ENCODE measurements at places on chromosomes 3 and 15.
A peak's percentile ranks its signal among the peaks of the same experiment; 100 is the strongest.

DNA sequence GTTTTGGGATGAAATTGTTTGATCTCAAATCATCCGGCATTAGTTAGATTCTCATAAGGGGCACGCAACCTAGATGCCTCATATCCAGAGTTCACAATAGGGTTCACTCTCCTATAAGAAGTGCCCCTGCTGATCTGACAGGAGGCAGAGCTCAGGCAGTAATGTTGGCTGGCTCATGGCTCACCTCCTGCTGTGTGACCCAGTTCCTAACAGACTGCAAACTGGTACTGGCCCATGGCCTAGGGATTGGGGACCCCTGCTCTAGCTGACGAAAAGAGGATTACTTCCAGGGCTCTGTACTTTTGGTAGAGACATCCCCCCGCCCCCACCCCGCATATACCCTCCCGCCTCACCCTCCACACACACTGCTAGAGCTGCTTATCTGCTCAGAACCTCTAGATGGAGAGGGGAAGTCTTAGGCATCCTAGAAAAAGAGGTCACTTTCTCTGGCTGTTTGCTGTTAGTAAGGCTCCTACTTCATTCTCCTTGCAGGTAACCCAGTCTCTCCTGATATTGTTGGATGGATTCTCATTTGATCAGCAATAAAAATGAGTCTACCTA lies 923.1 kb downstream of the CADM2 start:
- H3K4me3 ChIP-seq = no peak overlapping the region
- DNase-seq = no peak
- no peaks in the 10 kb centered on the region for H3K36me3 ChIP-seq
- no peaks in the 10 kb centered on the region for H3K4me1 ChIP-seq
- no peaks in the 10 kb centered on the region for H3K27me3 ChIP-seq

DNA sequence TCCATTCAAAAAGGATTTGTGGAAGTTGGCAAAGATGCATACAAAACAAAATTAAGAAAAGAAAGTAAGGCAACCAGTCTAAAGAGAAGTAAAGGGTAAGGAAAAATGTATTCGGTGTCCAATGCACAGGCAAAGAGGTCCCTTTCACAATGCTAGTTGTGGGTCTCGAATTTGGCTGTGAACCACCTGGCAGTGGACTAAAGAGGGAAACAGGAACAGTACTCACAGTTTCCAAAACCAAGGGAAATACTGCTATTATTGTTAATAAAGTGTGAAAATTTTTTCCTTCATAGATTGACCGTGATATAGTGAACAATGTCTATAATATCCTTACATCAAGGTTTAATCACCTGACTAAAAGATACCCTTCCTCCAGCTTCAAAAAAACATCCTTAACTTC lies 57.9 kb downstream of the TNIK start:
- no peaks in the 10 kb centered on the region for H3K36me3 ChIP-seq
- no peaks in the 10 kb centered on the region for H3K27me3 ChIP-seq
- H3K4me3 ChIP-seq = no peak overlapping the region
- no peak overlapping the region for H3K27ac ChIP-seq
- H3K4me1 ChIP-seq = peaks cover 14% of the 10 kb centered on the region

- no peak overlapping the region for H3K4me3 ChIP-seq
- no peaks in the 10 kb centered on the region for H3K4me1 ChIP-seq
- no peak for DNase-seq
- no peaks in the 10 kb centered on the region for H3K27me3 ChIP-seq
Observed at GRCh38 chr3:183217548-183218332, 35.3 kb upstream of the B3GNT5 start.

- no peak for DNase-seq
- H3K4me3 ChIP-seq = no peak overlapping the region
- no peak overlapping the region for H3K27ac ChIP-seq
- H3K27me3 ChIP-seq = no peaks in the 10 kb centered on the region
- no peaks in the 10 kb centered on the region for H3K36me3 ChIP-seq
Observed at GRCh38 chr3:30193625-30194044, 412.8 kb upstream of the TGFBR2 start.

DNA sequence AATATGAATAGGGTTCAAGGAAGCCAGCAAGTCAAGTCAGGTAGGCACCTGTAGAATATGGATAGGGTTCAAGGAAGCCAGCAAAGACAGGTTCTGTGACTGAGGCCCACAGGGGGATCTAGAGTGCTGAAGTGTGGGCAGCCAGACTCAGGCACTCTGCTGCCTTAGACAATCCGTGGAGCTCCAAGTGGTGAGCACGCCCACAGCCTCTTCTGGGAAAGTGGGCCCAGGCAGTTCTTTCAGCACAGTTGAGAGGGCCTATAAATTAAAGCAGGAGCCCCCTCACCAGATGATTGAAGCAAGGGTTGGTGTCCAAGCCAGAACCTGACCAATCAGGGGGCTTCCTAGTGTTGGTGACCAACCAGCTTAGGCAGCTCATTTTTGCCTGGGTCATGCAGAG lies 51.0 kb downstream of the ANP32A start:
- no peak overlapping the region for H3K27ac ChIP-seq
- H3K36me3 ChIP-seq = no peaks in the 10 kb centered on the region
- no peaks in the 10 kb centered on the region for H3K4me1 ChIP-seq
- no peaks in the 10 kb centered on the region for H3K27me3 ChIP-seq

DNA sequence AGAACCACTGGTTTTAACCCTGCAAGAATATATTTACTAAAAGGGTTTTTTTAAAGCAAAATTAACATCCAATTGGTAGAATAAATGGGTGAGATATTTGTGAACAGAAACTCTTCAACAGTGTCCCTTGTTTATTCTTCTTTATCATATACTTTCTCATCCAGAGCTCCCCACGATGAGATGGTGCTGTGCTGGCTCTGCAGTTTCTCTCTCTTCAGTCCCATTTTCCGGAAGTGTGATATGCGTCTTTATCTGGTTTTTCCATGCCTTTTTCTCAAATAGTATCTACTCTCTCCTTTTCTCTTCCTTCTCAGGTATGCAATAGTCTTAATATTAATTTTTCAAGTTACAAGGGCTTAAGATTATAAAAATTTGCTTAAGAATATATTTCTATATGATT lies 1.5 kb downstream of the EAF2 start:
- H3K36me3 ChIP-seq = no peaks in the 10 kb centered on the region
- H3K27ac ChIP-seq = no peak overlapping the region
- H3K27me3 ChIP-seq = no peaks in the 10 kb centered on the region
- H3K4me1 ChIP-seq = peaks cover 22% of the 10 kb centered on the region

GRCh38 chr15:54815556-54815955 lies 381.2 kb downstream of the RSL24D1 start:
- H3K27me3 ChIP-seq = no peaks in the 10 kb centered on the region
- no peak overlapping the region for H3K4me3 ChIP-seq
- H3K36me3 ChIP-seq = no peaks in the 10 kb centered on the region
- DNase-seq = no peak

DNA sequence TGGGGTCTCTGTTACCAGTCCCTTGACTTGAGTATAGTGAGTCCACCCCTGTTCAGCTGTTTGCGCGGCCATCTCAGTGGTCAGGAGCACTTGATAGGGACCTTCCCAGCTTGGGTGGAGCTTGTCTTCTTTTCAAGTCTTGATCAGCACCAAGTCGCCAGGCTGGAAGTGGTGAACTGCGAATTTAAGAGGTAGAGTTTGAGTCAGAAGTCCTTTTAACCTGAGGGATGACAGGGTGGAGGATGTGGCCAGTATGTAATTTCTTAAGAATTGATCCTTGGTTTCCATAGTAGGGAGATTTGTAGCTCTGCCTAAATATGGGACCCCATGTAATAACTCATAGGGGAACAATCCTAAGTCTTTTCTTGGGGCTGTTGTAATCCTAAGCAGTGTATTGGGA lies 86.3 kb upstream of the XCR1 start:
- no peaks in the 10 kb centered on the region for H3K27me3 ChIP-seq
- peak overlapping the region; percentile 44 for H3K27ac ChIP-seq
- no peak overlapping the region for H3K4me3 ChIP-seq
- peaks cover 13% of the 10 kb centered on the region for H3K4me1 ChIP-seq
- no peak for DNase-seq

DNA sequence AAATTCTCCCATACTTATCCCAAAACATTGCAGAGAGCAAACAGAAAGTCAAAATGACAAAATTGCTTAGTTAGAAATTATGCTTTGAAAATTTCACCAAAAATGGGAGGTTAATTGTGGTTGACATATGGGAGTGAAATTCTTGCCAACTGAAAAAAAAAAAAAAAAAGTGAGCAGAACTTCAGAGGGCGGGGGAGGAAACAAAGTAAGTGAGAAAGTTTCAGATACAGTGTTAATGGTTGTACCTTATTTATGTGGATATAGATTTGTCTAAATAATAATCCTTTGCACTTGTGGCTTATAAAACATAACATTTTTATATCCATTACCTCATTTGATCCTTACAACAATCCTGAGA lies 91.5 kb upstream of the RAP2B start:
- H3K4me3 ChIP-seq = no peak overlapping the region
- H3K27ac ChIP-seq = no peak overlapping the region
- no peak for DNase-seq
- no peaks in the 10 kb centered on the region for H3K27me3 ChIP-seq
- H3K36me3 ChIP-seq = no peaks in the 10 kb centered on the region

- H3K27ac ChIP-seq = peak overlapping the region; percentile 84
- no peak overlapping the region for H3K4me3 ChIP-seq
- H3K27me3 ChIP-seq = no peaks in the 10 kb centered on the region
- peaks cover 27% of the 10 kb centered on the region for H3K36me3 ChIP-seq
Observed at GRCh38 chr15:81312790-81313543, 11.0 kb downstream of the STARD5 start.

- H3K36me3 ChIP-seq = no peaks in the 10 kb centered on the region
- no peak overlapping the region for H3K27ac ChIP-seq
- H3K4me3 ChIP-seq = peak overlapping the region; percentile 44
Observed at GRCh38 chr3:127135241-127136023, 57.5 kb upstream of the PRR23E start.

- peaks cover 16% of the 10 kb centered on the region for H3K4me1 ChIP-seq
- H3K27me3 ChIP-seq = no peaks in the 10 kb centered on the region
- DNase-seq = no peak
Observed at GRCh38 chr3:73449774-73450173, 175.0 kb downstream of the PDZRN3 start.

- H3K4me3 ChIP-seq = peak overlapping the region; percentile 13
- DNase-seq = no peak
- H3K36me3 ChIP-seq = no peaks in the 10 kb centered on the region
- H3K27me3 ChIP-seq = no peaks in the 10 kb centered on the region
- no peak overlapping the region for H3K27ac ChIP-seq
- no peaks in the 10 kb centered on the region for H3K4me1 ChIP-seq
Observed at GRCh38 chr15:57746786-57747185, 40.3 kb downstream of the POLR2M start.

GRCh38 chr3:187019542-187020072 lies 89.3 kb downstream of the ST6GAL1 start:
- no peaks in the 10 kb centered on the region for H3K36me3 ChIP-seq
- no peak for DNase-seq
- H3K4me1 ChIP-seq = no peaks in the 10 kb centered on the region
- no peak overlapping the region for H3K4me3 ChIP-seq
- H3K27me3 ChIP-seq = no peaks in the 10 kb centered on the region

GRCh38 chr15:38706956-38707355 lies 142.3 kb upstream of the RASGRP1 start:
- H3K27ac ChIP-seq = no peak overlapping the region
- no peak overlapping the region for H3K4me3 ChIP-seq
- DNase-seq = no peak
- no peaks in the 10 kb centered on the region for H3K36me3 ChIP-seq

GRCh38 chr3:38949994-38950393 lies 101.8 kb downstream of the SCN11A start:
- H3K27me3 ChIP-seq = no peaks in the 10 kb centered on the region
- H3K36me3 ChIP-seq = no peaks in the 10 kb centered on the region
- H3K4me1 ChIP-seq = no peaks in the 10 kb centered on the region
- DNase-seq = no peak
- no peak overlapping the region for H3K4me3 ChIP-seq

DNA sequence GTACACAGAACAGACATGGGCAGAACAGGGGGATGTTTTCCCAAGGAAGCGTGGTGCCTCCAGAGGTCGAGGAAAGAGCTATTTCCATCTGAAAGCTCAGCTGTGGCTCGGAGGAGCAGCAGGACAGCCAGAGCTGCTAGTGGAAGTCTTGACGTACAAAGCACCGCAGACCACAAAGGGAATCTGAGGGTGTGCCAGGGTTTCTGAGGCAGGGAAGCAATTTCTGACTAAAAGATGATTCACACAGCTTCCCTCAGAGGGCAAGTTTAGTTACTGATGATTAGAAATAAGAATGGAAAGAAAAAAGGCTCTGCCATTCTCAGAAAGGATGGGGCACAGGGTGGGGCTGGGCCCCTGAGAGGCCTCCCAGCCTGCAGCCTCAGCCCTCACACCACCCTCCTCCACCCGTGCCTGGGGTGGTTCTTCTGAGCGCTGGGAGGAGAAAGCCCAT lies 45.8 kb upstream of the SEC13 start:
- no peak overlapping the region for H3K4me3 ChIP-seq
- no peaks in the 10 kb centered on the region for H3K36me3 ChIP-seq
- DNase-seq = no peak
- no peaks in the 10 kb centered on the region for H3K4me1 ChIP-seq
- H3K27me3 ChIP-seq = no peaks in the 10 kb centered on the region

DNA sequence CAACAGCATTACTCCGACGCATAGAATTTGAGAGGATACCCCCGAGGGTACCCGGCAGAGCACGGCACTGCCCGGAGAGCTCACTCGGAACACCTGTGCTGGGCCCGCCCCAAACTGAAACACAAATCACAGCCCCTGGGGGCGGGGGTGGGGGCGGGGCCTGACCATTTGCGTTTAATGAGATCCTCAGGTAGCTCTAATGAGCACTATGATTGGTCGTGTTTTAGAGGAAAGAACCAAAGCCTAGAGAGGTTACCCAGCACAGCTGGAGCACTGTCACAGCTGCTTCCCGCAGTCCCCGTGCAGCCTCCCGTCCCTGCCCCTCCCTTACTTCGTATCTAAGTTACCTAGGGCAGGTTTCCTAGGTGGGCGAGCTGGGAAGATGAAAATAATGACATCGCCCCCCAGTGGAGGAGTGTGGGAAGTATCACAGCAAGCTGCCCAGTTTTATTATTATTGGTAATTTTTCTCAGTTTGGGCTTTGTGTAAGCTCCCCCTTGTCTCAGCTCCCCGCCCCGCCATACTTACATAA lies 187.1 kb downstream of the PDE8A start:
- no peak overlapping the region for H3K27ac ChIP-seq
- H3K27me3 ChIP-seq = peaks cover 3% of the 10 kb centered on the region
- DNase-seq = no peak
- peak overlapping the region; percentile 13 for H3K4me3 ChIP-seq
- no peaks in the 10 kb centered on the region for H3K36me3 ChIP-seq

DNA sequence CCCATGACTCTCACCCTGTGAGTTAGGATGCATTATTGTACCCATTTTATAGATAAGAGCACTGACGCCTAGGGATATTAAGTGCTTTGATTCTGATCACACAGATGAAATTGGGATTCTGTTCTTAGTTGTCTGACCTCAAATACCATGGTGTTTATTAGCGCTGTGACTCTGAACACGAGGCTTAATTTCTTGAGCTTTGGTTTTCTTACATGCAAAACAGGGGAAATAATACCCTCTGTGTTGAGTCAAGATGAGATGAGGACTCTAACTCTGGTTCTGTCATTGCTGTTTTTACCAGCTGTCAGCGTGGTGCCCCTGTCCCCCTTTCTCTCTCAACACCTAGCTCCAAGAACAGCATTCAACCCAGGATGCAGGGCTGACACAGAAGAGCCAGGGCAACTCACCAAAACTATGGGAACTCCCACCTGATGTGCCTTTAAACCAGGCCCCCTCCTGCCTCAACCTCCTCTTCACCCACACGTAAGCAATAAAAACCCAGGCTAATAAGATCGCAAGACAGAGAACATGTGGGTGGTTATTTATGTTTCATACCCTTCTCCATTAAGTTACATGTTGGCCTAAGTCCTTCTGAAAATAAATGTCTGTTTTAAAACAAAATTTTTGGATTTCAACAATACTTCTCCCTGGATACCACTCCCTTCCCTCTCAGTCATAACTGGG lies 100.1 kb upstream of the SPATA12 start:
- no peaks in the 10 kb centered on the region for H3K27me3 ChIP-seq
- H3K4me3 ChIP-seq = no peak overlapping the region
- H3K27ac ChIP-seq = no peak overlapping the region
